T-helper 17 cell (primary cell): ENCODE measurements at places on chromosomes 5 and 9. TPM values are rescaled to one million over a fixed set of nuclear protein-coding genes. Genes with fewer than 3 reads are reported as not detected.

GRCh38 chr5:37086466-37087173 is 162.6 kb downstream of the CPLANE1 start:
- no peak for DNase-seq

DNA sequence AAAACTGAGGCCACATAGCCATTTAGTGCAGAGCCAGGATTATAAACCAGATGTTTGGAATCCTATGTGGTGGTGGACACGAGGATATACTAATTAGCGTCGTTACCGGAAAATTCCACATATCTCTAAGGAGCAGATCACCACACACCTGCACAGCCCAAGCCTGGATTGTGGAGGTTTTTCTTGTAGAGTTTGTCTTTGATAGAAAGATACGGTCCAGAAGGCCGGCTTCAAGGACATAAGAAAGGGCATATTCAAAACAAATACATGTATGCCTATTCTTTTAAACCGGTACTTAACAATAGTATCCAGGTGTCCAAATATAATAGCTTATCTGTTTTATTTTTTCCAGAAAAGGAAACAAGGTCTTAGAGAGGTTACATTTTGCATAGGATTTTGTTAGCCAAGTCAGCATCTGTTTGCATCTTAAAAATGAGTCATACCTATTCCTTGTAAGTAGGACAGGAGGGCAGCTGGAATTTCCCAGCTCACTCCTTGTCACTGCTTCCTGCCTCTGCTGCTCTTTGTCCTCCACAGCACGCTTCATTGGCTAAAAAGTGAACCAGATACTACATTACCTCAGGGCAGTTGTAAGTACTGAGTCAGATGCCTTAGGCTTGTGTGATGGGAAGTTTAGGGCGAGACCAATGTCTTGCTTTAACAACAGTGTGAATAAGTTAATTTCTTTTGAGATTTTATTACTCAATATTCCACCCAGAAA is 3.6 kb downstream of the TMC1 start:
- peak; percentile 6 for DNase-seq

DNA sequence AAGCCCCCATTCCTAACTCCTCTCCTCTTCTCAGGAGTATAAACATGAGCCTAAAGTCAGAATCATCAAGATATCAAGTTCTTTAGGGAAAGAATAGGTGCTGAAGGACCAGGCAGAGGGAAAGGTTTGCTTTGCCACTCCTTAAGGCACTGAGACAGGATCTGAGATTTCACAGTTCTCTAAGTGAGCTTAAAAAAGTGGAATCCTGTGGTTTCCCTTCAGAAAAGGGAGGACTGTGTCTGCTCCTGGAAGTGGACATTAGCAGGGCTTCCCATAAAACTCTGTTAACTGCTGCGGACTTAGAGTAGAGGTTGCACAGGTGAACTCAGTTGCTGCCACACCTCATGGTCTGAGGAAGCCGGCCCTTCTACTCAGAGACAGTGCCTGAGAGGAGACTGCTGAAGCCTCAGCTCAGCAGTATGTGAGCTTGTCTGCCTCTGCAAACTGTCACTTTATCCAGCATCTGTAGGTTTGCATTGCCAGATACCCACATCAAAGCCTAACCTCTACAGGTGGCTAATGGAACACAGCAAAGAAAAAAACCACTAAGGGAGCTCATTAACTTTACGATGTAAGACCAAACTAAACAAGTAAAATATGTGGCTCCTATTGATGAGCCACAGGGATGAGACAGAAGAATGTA is 42.9 kb downstream of the RIC1 start:
- DNase-seq = no peak

DNA sequence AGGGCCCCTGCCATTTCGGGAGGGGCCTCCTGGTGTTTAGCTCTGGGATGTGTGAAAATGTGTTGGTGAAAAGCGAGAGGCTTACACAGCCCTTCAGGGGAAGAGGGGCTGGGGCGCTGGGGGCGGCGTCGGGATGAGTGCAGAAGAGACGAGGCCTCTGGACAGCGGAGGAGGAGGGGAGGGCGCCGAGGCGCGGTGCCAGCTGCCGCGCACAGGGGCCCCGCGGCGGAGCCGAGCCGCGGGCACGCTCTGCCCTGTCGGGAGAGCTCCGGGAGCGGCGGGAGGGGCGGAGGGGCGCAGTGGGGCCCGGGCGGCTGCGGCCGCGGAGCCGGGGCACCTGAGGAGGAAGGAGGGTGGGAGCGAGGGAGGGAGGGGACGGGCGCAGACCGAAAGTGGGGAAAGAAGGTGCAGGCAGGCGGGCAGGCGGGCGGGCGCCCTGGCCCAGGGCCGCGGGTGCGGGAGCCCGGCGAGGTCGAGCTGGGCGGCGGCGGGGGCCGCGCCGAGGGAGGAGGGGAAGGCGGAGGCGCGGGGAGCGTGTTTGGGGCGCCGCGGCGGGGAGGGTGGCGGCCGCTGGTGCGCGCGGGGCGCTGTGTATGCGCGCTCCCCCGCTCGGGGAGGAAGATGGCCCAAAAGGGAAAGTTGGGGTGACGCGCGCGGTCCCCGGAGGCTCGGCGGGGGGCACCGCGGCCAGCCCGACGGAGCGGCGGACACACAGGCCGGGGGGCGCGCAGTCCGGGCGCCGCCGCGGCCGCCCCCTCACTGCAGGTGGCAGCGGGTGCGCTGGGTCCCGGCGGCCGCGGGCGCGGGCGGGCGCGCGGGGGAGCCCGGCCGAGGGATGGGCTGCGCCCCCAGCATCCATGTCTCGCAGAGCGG is at the start of gene PDE8B:
Gene PDE8B (plus strand): TSS at position 590 of the 873 bp plus-strand sequence. CDS start 246 bp downstream, at position 836.
- DNase-seq = no peak

DNA sequence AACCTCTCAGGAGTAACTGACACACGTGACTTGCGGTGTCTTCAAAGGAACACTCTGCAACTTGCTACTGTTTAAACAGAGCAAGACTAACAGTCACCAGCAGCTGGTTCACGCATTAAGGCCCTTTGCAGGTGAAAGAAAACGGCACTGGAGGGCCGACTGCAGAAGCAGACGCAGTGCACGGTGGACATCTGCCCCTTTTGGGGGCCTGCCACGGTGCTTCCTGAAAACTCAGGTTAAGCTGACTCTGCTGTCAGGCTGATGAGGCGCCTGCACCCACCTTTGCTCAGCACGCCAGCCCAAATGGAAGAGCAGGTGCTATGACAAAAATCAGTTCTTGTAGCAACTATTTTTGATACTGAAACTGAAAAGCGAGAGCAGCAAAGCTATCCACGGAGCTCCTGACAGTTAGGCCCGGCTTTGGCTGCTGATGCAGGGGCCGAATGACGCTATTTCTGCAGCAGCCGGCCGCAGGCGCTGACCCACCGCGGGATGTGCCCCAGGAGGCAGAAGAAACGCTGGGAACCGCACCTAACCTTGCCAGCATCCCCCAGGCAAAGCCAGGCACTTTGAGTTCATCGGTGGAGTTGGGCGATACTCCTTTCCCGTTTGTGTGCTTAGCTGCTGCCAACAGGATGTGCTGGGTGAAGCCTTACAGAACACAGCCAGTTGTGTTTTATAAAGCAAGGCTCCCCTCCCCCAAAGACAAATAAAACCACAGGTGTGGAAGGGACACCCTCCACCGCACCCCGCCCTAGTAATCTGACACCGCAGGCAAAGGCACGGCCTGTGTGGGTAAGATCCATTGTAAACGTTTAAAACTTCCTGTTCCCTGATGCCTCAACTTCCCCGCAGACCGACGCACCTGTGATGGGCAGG is 21.1 kb upstream of the TERT start:
- DNase-seq = peak; percentile 29

- no peak for DNase-seq
These were observed 2.3 kb downstream of the SLC22A4 start for GRCh38 chr5:132296412-132297016.

DNA sequence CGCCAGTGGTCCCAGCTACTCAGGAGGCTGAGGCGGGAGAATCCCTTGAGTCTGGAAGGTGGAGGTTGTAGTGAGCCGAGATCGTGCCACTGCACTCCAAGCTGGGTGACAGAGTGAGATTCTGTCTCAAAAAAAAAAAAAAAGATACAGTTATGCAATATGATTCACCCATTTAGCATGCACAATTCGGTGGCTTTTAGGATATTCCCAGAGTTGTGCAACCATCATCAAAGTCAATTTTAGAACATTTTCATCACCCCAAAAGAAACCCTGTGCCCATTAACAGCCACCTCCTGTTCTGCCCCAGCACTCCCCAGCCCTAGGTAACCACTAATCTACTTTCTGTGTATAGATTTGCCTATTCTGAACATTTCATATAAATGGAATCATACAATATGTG is 4.3 kb upstream of the DHFR start:
- DNase-seq = no peak

DNA sequence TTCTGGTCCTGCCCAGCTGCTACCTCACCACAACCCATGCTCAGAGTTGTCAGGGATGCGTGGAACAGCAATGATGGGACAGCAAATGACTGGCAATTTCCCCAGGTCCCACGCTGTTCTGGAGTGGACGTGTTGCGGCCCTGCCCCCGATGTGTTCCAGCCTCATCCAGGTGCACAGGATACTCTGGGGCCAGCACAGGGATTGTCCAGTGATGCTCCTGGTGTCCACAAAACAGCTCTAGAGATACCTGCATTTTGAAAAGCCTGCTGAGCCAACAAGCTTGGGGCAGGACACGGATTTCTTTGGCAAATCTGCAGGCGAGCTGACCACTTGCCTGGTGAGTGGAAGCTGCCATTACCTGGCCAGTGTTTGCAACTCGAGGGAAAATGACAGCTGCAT is 88.7 kb downstream of the ANKRD33B start:
- DNase-seq = no peak

GRCh38 chr9:69155341-69156030 is 18.6 kb upstream of the TJP2 start:
- no peak for DNase-seq

GRCh38 chr5:8949908-8950307 is 596.0 kb downstream of the SEMA5A start:
- no peak for DNase-seq

DNA sequence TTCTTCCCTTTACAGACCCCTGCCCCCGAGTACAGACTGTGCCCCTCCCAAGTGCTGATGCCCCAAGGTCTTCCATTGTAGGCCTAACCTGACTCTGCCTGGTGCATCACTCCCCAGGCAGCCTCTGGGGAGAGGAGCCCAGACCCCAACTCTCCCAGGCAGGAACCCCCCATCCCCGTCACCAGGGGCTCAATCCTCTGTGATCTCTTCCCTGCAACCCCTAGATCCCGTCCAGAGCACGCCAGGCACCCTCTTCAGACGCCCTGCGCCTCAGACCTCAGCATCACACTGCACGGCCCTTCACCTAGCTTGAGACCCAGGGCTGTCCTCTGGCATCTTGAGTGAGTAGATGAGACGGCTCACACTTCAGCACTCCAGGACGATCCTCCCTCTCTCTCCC is 6.4 kb upstream of the EGR1 start:
- no peak for DNase-seq

GRCh38 chr5:176851871-176852658 is 41.7 kb downstream of the UNC5A start:
- no peak for DNase-seq

DNA sequence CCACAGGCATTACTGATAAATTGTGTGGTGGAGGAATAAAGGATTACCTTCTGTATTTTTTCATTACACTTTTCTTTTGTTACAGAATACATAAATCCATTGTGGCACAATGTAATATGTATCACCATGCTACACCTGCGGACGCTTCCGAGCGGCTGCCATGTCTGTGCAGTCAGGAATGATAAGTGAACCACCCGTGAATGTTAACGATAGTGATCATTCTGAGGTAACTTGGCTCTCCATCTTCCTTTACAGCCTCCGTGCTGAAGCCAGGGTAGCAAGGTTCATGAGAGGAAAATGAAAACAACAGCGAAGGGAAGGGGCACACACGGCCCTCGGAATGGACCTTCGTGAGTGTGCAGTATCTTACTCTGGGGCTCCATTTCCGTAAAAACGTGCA is 161.2 kb downstream of the MAPKAP1 start:
- DNase-seq = no peak

DNA sequence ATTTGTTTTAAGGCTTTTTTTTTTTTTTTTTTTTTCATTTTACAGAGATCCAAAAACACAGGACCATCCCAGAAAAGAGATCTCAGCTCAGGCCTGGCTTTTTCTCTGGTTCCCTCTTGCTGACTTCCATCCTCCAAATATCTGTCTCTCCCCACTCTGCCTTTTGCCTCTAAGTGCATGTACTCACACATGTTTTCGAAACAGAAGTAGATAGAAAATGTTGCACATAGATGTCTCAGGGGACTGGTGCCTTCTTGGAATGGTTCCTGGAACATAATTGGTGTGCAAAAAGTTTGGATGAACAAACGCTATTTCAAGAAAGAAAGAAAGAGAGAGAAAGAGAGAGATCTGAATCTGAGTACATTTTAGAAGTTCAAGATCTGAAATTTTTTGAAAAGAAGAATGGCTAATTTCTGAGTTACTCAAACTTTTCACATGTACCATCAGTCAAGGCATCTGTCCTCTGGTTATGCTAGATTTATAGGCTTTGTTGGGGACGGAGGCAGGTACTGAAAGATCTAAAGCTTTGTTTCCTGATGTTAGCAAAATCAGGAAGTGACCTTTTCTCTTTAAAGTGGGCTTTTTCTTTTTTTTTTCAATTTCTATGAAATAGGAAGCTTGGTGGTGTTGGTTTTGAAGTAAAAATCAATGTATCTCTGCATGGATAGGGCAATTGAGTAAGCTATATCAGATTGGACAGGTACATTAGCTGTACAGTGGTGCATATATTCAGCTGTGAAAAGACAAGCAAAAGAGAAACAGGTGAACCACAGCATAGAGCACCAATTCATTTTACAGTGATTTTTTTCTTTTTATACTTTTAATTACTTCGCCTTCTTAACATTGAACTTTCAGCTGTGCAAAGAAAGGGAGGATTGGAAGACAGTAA is 8.5 kb upstream of the TNFSF8 start:
- DNase-seq = no peak

Gene SLC22A4
- total RNA-seq = 0.70 TPM

Gene PCDHB2
- 0.13 TPM for total RNA-seq

Gene TEX48
- total RNA-seq = not detected

Gene GLDC
- total RNA-seq = not detected

Gene RAB14
- total RNA-seq = 49.8 TPM

Gene PCDHGB4
- 0.08 TPM for total RNA-seq

Gene ANXA2R
- 33.0 TPM for total RNA-seq

Gene DIRAS2
- not detected for total RNA-seq

Gene TAF11L5
- total RNA-seq = not detected

Gene CYLC2
- not detected for total RNA-seq

Gene FRRS1L
- not detected for total RNA-seq
